ENCODE measurements at places on chromosomes 4 and X. TPM values are rescaled to one million over a fixed set of nuclear protein-coding genes. Genes with fewer than 3 reads are reported as not detected.

The FAM149A gene
- total RNA-seq: 2.0 TPM

The GRIPAP1 gene
- 48.5 TPM for total RNA-seq

The PDE6B gene
- total RNA-seq: 1.6 TPM

The DOK7 gene
- total RNA-seq: not detected

The MAGIX gene
- total RNA-seq: 1.2 TPM

The GIMD1 gene
- total RNA-seq: not detected

The PAGE4 gene
- total RNA-seq: not detected

DNA sequence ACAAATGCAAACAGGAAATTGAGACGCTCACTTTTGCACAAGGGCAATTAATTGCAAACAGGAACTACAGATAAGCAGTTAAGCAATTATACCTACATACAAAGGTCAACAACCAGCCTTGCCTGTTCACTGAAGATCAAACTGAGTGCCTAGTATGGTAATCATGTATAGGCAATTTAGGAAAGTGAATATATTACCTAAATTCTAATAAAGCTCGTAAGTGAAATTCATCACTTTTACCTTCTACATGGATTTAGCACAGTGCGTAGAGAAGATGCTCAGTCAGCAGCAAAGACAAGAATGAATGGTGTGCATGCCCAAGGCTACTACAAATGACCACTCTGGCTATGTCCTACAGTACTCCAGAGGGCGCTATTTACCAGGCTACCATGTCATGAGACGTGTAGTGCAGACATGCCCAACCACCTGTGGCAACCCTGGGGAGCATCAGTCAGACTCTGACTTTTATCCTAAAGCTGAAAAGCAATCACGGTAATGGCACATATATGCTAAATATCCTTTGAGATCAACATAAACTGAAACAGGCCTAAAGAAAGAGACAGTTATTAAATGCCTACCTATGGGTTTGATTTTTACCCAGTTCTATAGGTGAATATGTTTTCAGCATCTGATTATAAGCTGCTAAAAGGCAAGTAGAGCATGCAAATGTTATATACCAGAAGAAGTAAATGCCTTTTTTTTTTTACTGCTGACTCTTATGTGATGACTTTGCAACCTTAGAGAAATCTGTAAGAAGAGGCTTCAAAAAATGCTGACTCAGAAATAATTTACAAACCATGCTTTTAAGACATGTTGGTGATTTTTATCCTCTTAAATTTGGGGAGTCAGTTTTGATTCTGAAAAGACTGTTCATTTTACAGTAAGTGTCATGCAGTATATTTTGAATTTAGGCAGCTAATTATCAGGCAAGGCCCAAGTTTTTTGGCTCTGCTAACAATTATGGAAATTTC lies 178.0 kb downstream of the PPP3CA start:
- no peaks in the 10 kb centered on the region for H3K27me3 ChIP-seq
- no peaks in the 10 kb centered on the region for H3K36me3 ChIP-seq
- H3K4me3 ChIP-seq: no peak overlapping the region
- no peaks in the 10 kb centered on the region for H3K4me1 ChIP-seq
- no peak overlapping the region for H3K27ac ChIP-seq

DNA sequence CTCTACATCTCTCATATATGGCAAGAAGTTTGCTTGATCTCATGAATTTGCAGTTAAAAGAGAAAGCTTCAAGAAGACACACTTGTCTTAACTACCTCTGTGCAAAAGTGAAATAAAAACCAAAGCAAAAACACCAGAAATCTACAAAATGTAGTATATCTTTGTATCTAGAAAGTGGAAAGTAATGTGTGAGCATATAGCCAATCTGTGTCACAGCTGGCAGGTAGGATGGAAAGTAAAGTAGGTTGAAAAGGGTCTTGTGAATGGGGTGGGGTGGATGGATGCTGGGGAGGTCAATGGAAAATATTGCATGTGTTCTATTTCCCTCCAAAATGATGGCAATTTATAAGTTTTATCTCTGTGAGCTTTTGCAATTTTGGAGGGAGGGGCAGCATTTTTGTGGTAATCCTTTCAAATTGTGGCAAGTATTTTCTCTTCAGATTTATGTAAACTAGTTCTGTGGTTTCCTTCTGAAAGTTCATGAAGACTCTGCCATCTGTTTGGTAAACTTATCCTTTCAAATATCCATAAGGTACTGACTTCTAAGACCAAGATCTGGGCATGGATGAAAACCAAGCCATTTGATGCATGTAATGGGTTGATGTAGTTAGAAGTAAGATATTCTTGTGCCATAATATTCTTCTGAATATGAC lies 215.9 kb upstream of the GIMD1 start:
- peaks cover 61% of the 10 kb centered on the region for H3K4me1 ChIP-seq
- H3K4me3 ChIP-seq: no peak overlapping the region

GRCh38 chr4:1991087-1991486 lies 17.7 kb downstream of the NELFA start:
- H3K36me3 ChIP-seq: peaks cover 23% of the 10 kb centered on the region
- H3K4me1 ChIP-seq: peaks cover 1% of the 10 kb centered on the region
- no peak overlapping the region for H3K27ac ChIP-seq
- no peak overlapping the region for H3K4me3 ChIP-seq
- DNase-seq: peak; percentile 77

DNA sequence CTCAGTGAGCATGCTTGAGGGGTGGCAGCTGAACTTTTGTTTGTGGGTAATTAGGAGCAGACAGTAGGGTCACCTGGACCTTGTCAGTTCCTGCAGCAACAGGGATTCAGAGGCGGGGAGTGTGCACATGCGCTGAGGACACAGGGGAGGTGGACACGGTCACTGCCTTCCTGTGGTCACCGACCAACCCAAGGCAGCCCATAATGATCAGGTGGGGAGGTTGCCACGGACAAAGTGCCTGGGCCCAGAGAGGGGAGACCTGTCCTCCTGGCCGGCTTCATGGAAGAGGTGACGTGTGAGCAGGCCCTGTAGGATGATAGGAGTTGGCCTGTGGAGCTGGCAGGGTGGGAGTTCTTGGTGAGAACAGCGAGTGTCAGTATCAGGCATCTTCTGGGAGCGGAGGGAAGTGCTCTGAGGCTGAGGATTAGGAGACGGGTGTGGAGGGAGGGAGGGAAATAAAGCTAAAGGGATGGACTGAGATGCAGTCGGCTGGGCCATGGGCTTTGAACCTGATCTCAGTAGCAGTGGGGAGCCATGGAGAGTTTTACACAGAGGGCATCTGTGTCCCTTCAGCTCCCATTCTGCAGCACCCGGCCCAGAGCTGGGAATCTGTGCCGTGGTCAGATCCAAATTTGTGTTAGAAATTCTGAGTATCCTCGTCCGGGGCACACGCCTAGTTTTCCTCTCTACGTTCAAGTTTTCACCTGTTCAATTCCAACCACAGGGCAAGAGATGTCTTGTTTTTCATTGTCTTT lies 100.0 kb downstream of the PSAPL1 start:
- H3K4me1 ChIP-seq: peaks cover 51% of the 10 kb centered on the region
- no peak overlapping the region for H3K4me3 ChIP-seq
- DNase-seq: no peak
- peak overlapping the region; percentile 19 for H3K27ac ChIP-seq

GRCh38 chr4:158008551-158009218 lies 164.1 kb downstream of the GASK1B start:
- peaks cover 4% of the 10 kb centered on the region for H3K36me3 ChIP-seq
- H3K27me3 ChIP-seq: no peaks in the 10 kb centered on the region
- peaks cover 79% of the 10 kb centered on the region for H3K4me1 ChIP-seq
- peak overlapping the region; percentile 85 for H3K27ac ChIP-seq
- DNase-seq: no peak

GRCh38 chr4:150939530-150939929 lies 75.6 kb downstream of the LRBA start:
- no peak overlapping the region for H3K4me3 ChIP-seq
- H3K27me3 ChIP-seq: no peaks in the 10 kb centered on the region
- no peak for DNase-seq
- peaks cover 7% of the 10 kb centered on the region for H3K4me1 ChIP-seq
- H3K36me3 ChIP-seq: no peaks in the 10 kb centered on the region
- no peak overlapping the region for H3K27ac ChIP-seq

DNA sequence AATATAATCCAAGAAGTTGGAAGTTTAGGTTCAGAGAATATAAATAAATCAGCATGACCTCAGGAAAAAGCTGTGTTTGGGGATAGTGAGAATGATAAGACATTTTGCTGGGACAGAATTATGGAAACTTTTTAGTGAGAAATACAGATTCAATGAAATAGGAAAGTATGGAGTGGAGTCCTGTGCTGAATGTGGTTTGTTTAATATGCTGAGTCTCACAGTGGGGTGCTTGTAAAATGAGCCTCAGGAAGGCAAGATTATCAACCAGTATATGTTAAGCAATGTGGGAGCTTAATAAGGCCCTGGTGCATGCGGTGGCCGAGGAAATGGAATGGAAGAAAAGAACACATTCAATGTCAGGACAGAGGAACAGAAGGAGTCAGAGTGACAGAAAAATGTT lies 1554.7 kb upstream of the TENM3 start:
- H3K27me3 ChIP-seq: no peaks in the 10 kb centered on the region
- H3K4me3 ChIP-seq: no peak overlapping the region

DNA sequence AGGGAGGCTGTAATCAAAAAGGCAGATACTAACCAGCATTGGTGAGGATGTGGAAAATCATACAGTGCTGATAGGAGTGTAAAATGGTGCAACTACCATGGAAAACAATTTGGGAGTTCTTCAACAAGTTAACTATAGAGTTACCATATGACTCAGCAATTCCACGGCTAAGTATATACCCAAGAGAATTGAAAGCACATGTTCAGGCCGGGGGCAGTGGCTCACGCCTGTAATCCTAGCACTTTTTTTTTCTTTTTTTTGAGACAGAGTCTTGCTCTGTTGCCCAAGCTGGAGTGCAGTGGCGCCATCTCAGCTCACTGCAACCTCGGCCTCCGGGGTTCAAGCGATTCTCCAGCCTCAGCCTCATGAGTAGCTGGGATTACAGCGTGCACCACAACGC lies 15.0 kb upstream of the CD99L2 start:
- peaks cover 4% of the 10 kb centered on the region for H3K27me3 ChIP-seq
- no peak for DNase-seq
- peaks cover 3% of the 10 kb centered on the region for H3K4me1 ChIP-seq
- H3K4me3 ChIP-seq: no peak overlapping the region

GRCh38 chrX:57583477-57583876 lies 8.3 kb upstream of the ZXDB start:
- H3K27me3 ChIP-seq: no peaks in the 10 kb centered on the region
- DNase-seq: no peak
- no peak overlapping the region for H3K4me3 ChIP-seq
- H3K4me1 ChIP-seq: no peaks in the 10 kb centered on the region

GRCh38 chr4:19905024-19905423 lies 346.7 kb upstream of the SLIT2 start:
- H3K4me1 ChIP-seq: no peaks in the 10 kb centered on the region
- DNase-seq: no peak
- H3K27me3 ChIP-seq: peaks cover 6% of the 10 kb centered on the region

- H3K36me3 ChIP-seq: no peaks in the 10 kb centered on the region
- DNase-seq: no peak
- peaks cover 4% of the 10 kb centered on the region for H3K27me3 ChIP-seq
- H3K27ac ChIP-seq: no peak overlapping the region
These were observed 60.4 kb downstream of the MCF2 start for GRCh38 chrX:139647597-139647996.

Measured in osteocyte (in vitro differentiated cells).